ENCODE measurements at places on chromosomes 7 and 10.

- DNase-seq, result no peak
Observed at GRCh38 chr10:24310104-24310503, 101.2 kb downstream of the KIAA1217 start.

DNA sequence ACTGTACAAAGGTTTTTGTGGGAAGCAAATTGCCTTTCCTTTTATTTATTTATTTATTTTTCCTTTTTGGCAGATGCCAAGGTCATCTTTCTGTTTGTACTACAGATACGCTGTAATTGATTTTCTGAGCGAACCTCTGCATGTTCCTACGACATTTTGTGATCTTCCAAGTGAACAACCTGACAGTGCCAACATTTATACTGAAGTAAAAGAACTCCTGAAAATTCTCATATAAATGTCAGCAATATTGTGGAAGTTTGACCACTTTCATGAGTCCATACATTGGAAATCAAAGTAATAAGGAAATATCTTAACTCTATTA lies 86.8 kb upstream of the EEPD1 start:
- no peak for DNase-seq

DNA sequence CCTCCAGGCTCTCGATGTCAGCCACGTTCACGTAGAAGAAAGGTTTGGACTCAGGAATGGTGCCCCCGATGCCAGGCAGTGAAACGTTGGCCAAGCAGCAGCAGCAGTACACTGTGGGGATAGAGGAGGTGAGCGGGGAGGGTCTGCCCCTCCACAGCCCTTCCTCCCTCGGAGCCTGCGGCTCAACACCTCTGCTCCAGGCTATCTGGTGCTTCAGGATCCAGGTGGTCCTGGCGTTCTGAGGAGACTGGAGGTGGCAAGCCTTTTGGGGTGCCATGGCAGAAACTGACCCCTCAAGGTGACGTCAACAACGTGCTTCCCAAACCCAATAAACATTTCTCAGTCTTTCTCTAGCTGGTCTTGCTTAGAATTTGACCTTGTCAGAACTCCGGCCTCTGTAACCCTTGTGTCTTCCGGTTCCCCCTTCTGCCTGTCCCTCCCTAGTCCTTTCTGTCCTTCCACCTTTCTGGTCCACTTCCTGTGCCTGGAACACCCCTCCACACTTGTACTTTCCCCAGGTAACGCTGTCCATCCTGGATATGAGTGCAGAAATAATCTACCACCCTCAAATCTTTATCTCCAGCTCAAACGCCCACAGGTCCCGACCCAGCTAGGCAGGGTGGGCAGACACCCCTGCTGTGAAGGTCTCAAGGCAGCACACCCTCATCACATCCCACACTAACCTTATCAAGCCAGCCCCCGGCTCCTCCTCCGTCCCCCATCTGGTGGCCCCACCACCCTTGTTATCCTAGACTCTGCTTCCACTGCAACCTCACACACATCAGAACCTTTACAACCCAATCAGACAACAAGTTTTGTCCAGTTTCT lies 36.5 kb downstream of the DENND11 start:
- DNase-seq, result no peak

- DNase-seq, result no peak
Observed at GRCh38 chr7:93148727-93149126, 542 bp upstream of the SAMD9L start.

DNA sequence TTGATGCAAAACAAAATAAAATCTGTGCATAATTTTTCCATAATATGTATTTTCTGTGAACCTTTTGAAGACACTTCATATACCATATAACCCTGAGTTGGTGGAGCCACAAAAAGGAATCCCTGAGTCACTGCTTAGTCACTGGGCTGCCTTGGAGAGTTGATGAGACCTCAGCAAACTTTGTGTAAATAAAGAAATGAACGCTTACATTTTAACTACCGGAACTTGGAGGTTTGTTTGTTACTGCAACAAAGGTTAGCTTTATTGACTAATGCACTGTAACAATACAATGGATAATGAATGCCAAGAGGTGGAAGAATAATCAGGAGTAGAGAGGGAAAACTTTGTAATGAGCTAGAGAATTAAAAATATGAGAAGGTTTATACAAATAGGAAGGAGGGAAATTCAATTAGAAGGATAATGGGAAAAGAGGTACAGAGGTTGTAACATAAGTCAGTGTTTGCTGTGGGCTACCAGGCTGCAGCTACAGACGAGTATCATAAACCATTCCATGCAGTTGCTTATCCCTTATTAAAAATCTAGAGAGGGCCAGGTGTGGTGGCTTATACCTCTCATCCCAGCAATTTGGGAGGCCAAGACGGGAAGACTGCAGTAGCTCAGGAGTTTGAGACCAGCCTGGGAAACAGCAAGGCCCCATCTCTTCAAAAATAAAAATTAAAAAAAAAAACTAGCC lies 1042.1 kb downstream of the TYW1 start:
- peak; percentile 73 for DNase-seq

DNA sequence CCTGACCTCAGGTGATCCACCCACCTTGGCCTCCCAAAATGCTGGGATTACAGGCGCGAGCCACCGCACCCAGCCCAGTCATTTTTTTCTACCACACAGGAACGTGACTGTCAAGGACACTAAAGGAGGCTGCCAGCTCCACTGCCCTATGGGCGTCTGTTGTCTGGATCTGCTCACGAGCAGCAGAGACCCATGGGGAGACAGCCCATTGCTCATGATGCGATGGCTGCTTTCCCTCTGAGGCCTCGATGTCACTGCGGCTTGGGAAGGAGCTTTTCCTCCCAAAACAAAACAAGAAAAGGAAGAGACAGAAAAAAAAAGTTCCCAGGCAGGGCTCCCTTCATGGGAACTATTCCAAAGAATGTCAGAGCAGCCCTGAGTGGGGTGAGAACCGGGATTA lies 70.5 kb downstream of the DENND2A start:
- no peak for DNase-seq

DNA sequence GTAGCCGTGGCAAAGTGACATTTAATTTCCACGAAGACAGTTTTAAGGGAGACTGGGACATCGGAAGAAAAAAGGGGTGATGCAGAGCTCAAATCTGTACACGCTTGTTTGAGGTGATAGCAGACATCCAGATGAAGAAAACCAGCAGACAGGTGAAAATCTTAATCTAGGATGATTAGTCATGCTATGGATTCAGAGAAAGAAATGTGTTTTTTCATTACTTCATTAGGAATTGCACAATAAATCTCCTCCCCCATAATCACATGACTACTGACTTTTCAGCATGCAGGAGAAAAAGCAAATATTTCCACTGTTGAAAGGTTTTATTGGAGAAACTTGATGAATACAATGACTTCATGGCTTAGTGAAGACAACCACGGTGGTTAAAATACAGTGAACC lies 2.5 kb downstream of the NUDT5 start:
- no peak for DNase-seq

DNA sequence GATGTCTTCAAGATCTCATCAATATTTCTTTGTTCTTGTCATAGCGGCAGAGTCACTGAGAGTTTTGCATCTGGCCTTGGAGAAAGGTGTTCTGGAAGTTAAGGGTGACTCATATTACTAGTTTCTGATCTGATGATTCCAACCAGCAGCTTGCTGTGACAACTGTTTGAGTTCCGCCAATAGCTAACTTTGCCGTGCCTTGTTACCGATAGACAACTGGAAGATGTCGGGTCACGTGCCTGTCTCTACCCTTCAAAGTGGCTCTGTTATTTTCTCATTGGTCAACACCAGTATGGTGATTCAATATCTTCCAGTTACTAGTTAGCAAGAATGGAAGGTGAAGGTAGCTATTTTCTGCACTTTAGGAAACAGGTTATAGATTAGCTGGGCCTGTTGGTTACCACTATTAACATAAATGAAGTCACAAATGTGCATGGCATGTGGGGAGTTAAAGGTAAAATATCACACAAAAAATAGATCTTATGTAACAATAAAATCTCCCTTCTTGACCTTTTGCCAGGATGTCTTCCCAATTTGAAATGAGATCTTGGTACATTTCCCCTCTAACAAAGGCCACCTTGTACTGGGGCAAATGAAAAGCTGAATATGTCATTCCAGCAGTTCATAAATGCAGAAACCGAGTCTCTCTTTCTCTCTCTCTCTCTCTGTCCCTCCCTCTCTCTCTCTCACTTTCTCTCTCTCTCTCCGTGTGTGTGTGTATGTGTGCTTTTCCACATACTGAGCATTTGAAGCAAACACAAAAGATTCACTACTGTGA lies 2.6 kb upstream of the MGAM2 start:
- no peak for DNase-seq

GRCh38 chr7:92569137-92569536 lies 21.1 kb downstream of the FAM133B start:
- no peak for DNase-seq

GRCh38 chr10:5758927-5759326 lies 54.3 kb downstream of the GDI2 start:
- no peak for DNase-seq

DNA sequence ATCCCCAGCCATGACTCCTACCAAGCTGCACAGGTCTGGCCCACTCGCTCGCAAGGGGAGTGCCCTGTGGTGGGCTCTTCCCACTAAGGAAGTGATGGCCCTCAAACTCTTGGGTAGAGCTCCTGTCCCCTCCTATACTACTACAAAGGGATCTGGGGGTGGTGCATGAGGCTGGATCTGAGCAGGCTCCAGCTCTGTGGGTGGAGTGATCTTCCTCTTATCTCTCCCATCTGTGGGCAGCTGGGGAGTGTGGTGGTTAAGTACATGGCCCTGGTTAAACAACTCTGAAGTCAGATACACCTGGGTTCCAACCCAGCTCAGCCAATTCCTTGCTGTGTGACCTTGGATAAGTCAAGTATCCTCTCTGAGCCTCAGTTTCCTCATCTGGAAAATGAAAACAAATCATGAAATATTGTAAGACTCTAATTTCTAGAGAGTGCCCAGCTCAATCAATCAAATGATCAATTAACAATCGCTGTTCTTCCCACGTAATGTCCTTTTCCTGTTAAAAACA lies 17.4 kb downstream of the DDIT4 start:
- DNase-seq, result no peak

DNA sequence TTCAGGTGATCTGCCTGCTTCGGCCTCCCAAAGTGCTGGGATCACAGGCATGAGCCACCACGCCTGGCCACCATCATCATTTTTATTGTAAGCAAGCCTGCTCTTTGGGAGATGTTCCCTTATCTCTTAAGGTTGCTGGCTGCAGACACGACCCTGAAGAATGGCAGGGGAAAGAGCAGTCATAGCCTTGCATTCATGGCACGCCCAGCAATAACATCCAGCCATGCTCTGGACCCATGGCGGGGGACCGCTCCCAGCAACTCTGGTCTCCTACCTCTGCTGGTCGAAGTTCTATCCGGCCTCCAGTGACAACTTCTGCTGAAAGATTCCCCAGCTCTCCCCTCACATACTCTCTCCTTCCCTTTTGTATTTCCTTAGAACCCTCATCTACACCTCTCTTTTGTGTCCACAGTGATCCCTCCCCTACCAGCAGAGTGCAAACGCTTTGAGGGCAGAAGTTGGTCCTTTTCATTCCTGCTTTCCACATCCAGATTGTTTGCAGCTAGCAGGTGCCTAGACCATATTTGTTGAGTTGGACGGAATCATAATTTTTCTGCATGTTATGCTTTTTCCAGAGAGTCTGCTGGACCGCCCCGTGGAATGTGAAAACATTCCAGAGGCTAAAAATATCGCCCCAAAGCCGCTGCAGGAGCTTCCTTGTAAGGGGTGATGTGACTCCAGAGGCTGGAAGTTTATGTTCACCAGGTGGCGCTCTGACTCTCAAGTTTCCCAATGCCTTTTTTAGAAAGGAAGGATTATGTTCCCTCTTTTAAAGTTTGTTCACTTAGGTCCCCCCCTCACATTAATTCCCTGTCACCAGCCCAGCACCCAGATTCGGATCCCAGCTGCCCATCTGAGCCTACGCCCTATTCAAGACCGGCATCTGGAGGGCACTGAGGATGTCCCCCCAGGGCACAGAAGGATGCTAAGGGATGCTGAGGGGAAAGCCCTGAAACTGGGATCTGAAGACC lies 4.3 kb upstream of the MARVELD1 start:
- DNase-seq, result peak; percentile 56

DNA sequence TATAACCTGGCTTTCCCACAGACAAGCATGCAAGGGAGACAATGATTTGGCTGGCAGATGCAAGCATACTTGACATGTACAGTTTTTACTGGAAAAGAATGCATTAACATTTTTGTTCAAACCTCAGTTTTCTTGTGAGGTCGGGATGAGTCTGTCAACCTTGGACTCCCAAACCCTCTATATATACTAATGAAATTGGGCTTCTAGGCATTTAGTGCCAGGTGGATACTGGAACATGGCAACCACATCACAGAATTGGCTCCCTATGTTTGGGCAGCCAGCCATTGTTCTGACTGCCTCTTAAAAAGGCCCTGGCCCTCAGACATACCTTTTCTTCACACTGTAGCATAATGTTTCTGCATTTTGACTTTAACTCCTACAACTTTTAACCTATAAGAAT lies 39.1 kb downstream of the CDK6 start:
- no peak for DNase-seq

Measured in urothelium cell line (cell line).